ENCODE measurements at places on chromosomes 7 and 10.

- no peak for DNase-seq
These were observed 15.6 kb downstream of the MDFIC start for GRCh38 chr7:114937446-114937845.

DNA sequence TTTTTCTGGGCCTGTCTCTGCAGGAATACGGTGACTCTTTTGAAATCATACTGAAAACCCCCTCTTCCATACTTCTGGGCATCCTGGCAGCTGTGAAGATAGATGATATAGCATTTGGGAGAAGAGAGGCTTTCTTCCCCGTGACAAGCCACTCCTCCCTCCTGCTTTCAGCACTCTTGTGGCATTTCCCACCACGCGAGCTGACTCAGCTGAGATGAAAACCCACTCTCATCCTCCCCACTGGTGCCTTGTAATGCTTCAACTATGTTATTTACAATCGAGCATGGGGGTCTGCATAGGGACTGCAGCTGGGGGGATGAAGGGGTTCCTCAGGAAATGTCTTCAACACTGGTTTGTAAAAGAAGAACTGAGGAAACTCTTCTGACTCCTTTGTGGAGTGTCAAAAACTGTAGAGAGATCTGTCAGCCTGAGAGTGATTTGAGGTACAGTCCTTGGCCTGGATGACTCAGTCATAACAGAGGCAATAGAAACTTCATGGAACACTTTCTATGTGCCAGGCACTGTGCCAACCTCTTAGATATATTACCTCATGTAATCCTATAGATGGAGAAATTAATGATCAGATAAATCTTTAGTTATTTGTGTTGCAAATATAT, 1.7 kb upstream of the TBATA start:
- DNase-seq, result no peak

DNA sequence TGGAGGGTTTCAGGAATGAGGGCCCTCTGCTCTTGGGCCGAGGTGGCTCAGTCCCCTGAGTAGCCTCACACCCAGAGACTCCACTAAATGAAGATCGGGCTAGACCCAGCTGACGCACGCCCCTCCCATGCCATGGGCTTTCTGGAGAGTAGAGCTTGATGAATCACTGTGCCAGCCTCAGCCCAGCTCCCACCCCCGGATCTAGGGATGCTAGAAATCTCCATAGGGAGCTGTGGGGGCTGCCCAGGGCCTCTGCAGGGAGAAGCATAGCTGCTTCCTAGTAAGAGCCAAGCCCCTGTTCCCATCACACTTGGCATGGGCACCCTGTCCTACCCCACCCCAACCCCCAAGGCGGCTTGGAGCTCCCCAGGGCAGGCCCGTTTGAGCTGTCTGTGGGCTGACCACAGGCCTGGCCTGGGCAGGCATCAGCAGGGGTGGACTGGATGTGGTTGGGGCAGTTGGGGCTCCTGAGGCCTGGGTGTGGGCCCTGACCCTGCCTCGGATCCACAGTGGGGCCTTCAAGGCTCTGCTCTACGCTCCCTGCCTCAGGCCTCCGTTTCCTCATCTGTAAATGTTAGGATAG, 121.2 kb downstream of the ZMIZ1 start:
- no peak for DNase-seq

DNA sequence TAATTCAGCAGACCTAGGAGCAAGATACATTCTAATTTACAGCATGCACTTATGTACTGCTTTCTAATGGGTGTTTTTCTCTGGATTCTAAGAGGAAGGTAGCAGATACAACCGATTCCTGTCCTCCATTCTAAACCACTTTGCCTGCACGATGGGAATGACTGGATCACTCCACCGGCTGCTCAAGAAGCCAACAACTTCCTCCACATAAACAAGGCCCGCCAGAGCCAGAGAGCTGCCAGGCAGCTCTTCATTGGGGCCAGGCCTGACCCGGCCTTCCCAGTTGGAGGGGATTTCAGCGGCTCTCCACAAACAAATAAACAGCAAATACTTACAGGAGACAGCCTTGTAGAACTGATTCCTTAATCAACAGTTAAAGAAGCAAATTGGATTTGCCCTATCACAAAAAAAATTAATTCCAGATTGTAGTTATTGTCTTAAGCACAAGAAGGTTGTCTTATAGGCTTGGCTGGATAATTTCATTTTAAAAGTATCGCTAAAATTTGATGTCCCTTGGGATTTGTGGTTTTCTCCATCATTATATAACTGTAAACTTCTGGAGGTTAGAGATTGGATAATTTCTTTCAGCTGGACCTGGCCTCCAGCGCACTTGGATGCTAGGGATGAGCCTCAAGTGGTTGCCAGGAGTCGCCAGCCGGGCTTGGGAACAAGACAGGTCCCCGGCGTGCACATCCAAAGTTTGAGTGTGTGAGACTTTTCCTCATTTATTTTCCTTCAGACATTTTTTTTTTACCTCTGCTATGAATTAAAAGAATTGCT, 20.9 kb downstream of the EBF3 start:
- DNase-seq, result no peak

DNA sequence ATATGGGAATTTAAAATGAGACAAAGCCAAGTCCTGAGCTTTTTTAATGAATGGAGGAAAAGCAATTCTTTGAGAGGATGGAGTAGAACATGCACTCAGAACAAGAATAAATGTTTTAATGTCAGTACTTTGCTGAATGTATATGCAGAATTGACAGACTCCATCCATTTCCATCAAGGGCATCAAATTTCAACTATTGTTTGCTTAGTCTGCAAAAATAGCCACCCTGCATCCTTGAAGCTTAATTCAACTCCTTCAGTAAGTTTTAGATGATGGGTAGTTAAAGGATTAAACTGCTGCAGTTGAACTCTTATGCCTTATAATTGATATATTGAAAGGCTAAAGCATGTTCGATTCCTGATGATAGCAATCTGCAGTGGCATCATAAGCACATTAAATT, 99.7 kb upstream of the IFRD1 start:
- no peak for DNase-seq

- DNase-seq, result no peak
These were observed 109.2 kb downstream of the ARHGAP12 start for GRCh38 chr10:31819391-31819820.

DNA sequence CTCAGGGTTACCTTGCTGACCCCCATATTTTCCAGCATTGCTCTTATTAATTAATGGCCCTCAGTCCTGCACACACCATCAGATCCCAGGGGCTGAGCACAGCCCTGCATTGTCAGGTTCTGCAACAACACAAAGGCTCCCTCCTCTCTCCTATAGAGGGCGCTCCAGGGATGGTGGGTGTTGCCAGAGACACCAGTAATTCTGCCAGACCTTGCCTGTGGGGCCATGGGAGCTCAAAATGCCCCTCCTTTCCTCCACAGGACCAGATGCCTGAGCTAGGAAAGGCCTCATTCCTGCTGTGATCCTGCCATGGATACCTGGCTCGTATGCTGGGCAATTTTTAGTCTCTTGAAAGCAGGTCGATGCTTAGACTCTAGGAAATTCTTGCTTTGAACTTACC, 42.8 kb upstream of the PRSS58 start:
- no peak for DNase-seq

DNA sequence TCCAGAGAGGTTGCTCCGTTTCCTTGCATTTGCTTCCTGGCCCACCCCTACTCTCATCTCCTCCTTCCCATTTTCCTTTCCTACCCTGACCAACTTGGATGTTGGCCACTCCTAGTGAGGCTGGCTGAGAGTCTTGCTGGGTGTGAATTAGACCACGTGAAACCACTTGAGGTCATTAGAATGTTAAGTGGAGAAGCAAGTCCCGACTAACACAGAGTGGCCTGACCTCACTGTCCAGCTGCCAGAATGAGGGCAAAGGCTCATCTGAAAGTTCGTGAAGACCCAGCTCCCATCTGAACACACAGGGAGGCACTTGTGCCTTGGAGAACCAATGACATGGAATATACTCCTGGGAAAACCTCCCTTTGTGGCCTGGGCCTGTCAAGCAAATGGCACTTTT, 80.8 kb downstream of the WDR11 start:
- DNase-seq, result no peak

DNA sequence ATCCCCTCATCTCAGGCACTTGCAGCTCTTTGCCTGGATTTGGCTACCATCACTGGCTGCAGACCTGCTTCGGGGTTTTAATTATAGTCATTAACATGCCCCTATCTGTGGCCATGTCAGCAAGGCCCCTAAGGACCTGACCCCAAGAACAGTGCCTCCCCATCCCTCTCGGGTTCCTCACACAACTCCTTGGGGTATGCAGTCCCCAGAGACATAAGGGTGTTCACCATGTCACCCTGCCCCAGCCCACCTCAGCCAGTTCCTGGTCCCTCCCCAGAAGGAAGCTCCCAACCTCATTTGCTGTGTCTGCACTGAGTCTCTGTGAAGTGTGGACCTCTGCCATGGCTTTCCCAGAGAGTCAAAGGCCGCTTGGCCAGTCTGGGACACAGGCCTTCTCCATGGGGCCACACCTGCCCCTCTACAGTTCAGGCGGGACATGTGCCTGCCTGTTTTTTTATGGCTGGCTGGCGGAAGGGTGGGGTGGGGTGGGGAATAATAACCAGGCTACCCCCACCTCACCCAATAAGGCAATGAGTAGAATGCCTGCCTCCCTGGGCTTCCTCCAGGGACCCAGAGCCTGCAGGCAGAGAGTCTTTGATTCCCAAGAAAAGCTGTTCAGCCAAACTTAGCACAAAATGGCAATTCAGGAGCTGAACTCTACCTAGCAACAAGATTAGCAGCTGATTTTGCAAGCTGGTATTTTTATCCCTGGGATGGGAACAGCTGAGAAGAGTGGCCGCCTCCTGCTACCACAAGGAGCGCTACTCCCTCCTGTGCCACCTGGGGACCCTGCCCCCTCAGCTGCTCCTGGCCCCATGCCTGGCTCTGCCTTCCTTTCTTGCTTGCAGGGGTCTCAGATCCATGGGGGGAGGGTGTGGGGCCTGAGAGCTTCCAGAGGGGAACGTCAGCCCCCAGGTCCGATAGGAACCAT, 23.7 kb upstream of the CAMK2B start:
- no peak for DNase-seq

GRCh38 chr7:128398841-128399135, 11.0 kb downstream of the IMPDH1 start:
- no peak for DNase-seq

- DNase-seq, result no peak
These were observed 36.4 kb downstream of the FEZF1 start for GRCh38 chr7:122268101-122268500.

GRCh38 chr10:100586959-100587358, 51.2 kb downstream of the HIF1AN start:
- no peak for DNase-seq

DNA sequence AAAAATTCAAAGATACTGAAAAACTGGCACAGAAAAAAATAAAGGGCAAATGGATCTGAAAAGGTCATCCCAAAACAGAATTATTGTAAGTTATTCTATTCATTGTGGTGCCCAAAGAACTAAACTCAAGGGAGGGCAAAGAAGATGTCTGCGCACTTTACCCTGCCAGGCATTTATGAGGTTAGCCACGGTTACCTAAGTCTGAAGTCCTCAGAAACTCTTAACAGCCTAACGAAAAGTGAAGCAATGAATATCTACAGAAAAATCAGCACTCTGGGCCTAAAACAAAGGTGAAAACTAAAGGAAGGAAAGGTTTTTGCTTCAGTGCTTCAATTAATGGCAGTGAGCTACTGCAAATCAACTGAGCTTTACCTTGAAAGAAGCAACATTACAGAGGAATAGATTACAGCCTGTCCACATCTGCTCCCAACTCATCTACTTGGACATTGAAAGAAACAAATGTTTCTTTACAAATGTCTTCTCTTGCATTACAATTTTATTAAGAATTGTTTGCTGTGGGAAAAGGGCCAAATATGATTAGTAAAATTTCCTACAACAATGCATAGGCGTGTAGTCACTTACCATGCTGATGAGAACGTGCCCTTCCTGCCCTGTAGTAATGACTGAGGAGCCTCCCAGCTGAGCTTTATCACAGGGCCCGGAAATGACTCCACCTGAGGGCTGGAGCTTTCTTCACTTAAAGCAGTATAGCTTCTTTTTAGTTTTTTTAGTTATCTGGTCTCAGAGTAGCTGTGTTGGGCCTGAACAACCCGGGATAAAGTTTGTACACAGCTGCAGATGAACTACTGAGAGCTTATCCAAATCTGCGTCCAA, at the start of gene TUBAL3:
Gene TUBAL3, minus strand, starts transcription at position 621 of the 834 bp plus-strand sequence. Its CDS starts 36 bp downstream, at position 585.
- no peak for DNase-seq

DNA sequence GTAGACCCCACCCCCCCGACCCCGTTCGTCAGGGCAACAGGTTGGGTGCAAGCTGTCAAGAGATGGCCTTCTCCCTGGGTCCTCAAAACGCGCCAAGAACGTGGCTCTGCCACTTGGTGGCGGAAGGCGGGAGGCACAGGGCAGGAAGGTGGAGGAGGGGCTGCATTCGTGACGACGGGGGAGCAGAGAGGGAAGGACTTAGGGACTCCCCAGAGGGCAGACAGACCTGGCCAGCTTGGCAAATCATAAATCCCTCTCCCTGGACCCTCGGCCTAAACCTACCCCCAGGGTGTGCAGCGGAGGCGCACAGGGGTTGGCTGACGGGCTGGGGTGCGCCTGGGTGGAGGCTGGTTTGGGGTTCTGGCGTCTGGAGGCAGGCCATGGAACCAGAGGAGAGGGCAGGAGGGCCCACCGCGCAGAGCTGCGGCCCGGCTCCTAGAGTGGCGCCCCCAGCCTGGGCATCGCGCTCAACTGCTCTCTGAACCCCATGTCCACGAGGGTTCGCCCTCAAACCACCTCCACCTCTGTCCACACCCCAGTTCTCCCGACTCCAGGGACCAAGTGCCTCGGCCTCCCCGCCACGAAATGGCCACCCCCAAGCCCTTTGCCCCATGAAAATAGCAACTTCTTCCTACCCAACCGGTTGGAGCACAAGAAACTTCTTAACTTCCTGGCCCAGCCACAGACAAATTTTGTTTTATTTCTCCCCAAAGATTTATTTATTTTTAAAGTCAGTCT, 10.8 kb upstream of the GATA3 start:
- DNase-seq, result no peak

DNA sequence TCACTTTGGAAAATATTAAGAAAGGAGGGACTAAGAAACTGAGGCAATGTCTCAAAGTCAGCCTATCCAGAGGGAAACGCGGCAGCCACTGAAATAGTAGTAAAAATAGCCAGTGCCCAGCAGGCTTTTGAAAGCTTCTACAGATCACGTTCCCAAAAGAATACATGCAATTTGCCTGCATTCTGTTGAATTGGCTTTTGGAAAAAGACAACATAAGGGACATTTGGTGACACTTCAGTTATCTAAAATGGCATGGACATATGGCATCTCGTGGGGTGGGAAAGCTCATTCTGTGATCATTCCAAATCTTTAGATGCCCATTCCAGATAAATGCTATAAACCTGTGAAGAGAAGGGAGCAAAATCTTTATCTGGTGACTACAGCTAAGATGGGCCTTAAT, 82.8 kb upstream of the PDE1C start:
- no peak for DNase-seq

DNA sequence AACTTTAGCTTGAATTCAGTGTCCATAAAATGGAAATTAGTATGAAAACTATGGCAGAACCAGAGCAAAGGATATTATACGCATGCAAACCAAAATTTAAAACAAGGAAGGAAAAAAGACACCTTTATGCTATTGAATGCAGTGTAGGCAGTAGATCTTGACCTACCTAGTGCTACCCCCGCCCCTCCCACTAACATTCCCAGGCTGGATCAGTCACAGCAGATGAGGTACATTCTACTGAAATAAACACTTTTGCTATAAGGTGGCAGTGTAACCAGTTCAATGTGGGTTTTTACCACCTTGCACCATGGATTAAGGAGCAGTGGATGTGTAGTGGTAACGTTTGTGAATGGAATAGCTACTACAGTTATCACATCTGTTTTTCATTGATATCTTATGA, 27.9 kb downstream of the SRI start:
- no peak for DNase-seq

Measured in midbrain (tissue), 1 donor.